RWPE1 (cell line): ENCODE measurements at places on chromosomes 2 and 18.

DNA sequence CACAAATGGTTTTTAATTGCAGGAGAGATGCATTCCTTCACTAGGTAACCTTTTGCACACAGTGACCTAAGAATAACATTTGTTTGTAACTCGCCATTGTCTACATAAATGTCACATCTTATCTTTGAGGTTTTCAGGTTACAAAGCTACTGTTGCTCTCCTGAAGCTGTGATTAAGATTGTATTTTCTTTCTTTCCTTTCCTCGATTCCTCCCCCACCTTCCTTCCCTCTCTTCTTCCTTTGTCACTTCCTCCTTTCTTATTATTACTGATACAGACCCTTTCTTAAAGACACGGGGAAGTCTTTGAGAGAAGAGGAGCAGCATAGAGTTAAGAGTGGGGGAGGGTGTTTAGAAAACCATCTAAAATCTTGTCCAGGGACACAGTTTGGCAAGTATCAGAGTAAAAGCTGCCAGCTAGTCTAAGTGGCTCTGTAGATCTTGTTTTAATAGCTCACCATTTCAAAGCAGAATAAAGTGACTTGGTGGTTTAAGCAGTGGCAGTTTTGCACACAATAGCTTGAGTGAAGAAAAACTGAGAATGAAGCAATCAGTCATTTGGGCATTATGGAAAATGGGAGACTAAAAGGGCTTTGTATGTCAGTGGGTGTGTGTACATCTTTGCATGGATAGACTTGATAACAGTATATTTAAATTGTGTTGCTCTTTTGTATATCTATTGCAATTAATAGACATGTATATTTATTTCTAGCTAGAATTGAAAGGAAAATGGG lies 10.9 kb downstream of the CERS6 start:
- no peak for DNase-seq

- DNase-seq = no peak
These were observed 12.6 kb downstream of the SULT1C4 start for GRCh38 chr2:108390340-108390739.

DNA sequence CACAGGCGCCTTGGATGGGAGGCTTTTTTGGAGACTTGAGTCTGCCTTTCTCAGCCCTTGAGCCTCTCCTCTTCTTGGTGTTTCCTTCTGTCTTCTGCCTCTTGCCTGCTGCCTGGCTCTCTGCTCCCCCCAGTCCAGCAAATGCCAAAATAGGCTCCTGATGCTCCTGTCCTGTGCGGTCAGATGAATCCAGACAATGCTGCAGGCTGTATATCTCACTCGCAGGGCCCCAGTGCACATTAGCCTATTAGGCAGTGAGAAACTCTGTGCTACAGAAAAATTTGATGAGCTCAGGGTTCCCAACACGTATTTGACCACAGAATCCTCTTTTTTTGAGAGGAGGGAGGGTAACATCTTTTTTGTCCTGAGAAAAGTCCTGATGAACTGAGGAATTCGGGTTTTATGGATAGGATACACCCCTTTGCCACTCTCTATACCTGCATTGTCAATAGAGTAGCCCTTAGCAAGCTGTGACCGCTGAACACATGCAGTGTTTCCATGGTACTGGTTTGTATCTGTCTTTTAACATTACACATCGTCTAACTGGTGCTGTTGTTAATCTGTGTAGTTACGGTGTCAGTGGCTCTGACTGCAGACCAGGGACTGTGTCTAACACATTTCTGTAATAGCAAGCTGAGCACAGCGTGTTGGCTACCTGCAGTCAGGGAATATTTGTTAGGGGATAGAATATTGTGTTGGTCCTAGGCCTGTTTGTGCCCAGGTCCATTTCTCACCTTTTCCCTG lies 50.8 kb downstream of the FAM228A start:
- no peak for DNase-seq

DNA sequence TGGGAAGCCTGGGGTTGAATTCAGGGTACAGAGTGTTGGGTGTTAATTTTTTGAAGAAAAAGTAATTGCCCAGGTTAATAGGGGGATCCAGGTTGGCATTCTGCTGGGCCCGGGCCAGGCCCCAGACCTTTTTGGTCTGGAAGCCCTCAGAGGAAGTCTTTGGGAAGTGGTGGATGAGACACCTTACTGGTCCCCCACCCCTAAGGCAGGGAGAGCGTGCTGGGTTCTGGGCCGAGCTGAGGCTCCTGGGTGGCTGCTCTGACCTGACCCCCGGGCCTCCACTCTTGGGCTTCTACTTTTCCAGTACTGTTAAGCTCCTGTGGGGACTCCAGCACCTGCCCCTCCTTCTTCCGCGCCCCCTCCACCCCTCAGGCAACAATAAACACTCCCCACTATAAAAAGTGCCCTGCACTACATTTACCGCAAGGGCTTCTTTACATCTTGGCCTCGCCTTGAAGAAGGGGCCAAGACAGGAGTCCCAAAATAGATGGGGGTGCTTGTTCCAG lies 753 bp upstream of the HOXD3 start:
- no peak for DNase-seq

GRCh38 chr2:201975964-201976612 lies 57.6 kb upstream of the FZD7 start:
- no peak for DNase-seq

DNA sequence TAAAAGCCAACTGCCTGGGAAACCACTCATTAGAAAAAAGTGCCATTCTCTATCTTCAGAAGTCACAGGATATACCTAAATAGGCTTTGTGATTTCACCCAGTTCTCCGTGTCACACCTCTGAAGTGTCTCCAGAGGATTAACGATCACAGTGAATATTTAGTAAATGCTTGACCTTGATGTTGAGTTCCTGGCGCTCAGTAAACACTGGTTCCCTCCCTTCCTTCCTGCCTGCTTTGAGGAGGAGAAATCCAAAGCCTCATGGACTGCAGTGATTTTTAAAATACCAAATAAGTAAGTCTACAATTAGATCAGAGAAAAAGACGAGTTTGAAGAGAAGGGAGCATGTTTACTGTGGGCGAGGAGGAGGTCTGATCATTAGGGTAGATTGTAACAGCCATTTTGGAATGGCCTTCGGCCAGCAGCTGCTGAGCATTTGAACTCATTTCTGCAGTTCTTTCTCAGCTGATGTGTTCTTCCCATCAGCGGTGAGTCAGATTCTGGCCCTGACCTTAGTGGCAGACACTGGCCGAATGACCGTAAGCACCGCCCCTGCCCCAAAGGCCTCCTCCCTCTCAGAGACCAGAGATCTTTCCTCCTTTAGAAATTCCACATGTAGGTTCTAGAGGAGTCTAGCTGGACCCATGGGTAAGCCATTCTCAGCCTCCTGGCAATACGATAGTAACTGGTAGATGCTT lies 62.1 kb upstream of the SLC16A14 start:
- no peak for DNase-seq

DNA sequence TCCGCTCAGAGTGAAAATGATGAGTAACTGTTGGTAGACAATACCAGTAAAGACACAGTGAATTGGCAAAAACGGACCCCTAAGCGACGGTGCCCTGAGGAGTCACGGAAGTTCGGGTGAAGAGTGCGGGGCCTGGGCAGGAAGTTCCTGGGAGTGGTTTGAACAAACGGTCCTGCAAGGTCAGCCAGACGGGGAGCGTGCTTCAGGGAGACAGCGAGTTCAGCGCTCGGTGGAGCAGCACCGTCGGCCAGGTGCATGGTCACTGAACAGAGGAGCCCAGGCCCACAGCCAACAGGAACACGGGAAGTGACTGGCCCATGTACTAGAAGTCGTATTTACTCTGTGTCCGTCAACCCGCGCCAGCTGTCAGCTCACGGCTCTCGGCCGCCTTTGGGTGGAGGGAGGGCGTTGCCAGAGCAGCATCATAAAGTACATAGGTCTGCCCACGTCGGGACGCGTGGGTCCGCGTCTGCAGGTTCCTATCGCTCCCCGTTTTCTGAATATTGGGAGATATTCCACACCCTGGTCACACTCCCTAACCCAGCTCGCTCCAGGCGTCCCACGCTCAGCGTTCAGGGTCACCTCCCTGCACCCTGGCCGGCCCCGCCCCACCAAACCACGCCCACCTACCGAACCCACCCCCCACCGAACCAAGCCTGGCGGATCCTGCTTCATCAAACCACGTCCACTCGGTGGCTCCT lies 75.6 kb upstream of the UXS1 start:
- no peak for DNase-seq

GRCh38 chr18:23900994-23901393 lies 113.6 kb upstream of the TTC39C start:
- DNase-seq = no peak

DNA sequence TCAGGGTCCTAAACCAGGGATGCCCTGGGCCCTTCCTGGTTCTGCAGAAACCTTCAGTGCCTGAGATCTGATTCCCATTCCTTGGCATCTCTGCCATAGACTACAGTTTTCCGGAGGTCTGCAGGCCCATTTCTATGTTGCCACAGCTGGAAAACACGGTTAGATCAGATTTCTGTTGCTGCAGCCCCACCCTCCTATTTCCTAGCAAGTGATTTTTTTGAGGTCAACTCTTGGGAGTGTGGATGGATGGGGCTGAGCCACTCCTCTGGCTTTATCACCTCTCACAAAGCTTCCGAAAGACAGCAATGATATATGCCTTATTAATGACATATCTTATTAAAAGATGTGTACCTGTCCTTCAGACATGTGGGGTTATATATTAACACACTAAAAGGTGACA lies 56.3 kb downstream of the ZAP70 start:
- DNase-seq = no peak

DNA sequence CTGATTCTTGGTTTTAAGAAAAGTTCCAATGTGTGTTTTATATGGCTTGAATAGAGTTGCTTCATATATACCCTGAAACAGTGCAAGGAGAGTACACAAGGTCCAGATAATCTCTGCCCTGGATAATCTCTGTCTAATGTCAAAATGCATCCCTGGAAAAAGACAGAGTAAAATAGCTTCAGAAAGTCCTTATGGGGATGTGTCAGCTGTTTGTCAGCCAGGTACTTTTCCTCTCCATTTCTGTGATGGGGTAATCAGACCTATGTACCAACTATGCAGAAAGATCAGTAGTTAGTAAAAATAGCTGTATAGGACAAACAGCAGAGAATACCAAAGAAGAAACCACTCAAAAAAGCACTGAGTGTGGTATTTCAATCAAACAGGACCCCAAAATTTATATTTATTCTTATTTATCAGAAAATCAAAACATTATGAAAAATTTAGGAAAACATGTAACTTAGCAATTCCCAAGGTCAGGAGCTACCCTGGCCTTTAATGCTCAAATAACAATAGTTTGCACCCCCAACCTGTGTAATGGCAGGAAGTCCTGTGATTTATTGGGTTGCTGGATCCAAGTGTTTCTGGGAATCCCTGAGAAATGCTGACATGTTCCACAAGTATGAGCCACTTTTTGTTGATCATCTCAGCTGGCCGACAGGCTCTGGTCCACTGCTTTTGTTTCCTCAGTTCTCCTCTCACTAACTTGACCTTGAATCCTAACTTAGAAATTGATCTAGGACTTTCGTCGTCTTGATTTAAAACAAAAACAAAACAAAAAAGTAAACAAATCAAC lies 69.6 kb downstream of the MDH1 start:
- no peak for DNase-seq
